ENCODE measurements at places on chromosomes 11 and 22.

GRCh38 chr11:60056349-60056969 is at the start of gene MS4A3:
Gene MS4A3 (plus strand): TSS chr11:60056665. CDS start chr11:60061161, 4,496 bp downstream.
- DNase-seq: no peak

- DNase-seq: no peak
Observed at GRCh38 chr11:77056814-77057402, 9.9 kb upstream of the CAPN5 start.

GRCh38 chr11:35892166-35892565 is 51.7 kb upstream of the LDLRAD3 start:
- no peak for DNase-seq

DNA sequence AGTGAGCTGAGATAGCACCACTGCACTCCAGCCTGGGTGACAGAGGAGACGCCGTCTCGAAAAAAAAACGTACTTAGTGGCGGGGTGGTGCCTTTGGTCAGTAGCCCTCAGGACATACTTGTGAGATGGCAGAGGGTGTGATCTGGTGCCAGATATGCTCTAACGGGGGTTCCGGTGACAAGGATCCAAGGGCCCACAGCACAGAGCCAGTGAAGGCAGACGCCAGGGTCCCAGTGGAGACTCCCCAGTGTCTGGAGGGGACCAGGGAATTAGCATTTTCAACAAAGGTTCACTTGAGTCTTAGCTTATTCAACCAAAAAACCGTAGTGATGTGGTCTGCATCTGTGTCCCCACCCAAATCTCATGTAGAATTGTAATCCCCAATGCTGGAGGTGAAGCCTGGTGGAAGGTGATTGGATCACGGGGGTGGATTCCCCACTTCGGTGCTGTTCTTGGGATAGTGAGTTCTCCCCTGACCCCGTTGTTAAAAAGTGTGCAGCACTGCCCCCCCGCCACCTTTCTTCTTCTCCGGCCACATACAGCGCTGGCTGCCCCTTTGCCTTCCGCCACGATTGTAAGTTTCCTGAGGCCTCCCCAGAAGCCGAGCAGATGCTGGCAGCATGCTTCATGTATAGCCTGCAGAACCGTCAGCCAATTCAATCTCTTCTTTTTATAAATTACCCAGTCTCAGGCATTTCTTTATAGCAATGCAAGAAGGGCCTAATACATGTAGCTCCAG is 26.6 kb upstream of the OSBPL5 start:
- no peak for DNase-seq

DNA sequence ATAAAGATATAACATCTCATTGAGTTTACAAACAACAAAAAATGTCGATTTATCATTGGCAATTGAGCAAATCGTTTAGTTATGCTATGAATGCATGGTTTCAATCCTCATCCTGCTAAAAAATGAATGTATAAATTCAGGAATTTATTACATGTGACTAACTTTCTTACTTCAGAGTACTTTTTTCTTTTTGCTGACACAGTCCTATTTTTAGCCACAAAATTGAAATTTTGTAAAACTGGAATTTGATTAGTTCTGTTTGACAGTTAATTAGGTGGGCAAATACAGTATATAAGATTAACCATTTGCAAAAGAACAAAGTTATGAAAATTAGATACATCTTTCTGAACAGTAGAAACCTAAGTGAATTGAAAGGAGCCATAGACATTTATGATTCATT is 925.0 kb upstream of the CHORDC1 start:
- no peak for DNase-seq

GRCh38 chr11:102559839-102560238 is 29.3 kb upstream of the MMP7 start:
- no peak for DNase-seq

GRCh38 chr11:69142895-69143294 is 12.8 kb upstream of the SMIM38 start:
- DNase-seq: no peak

- DNase-seq: peak; percentile 65
Observed at GRCh38 chr11:61026121-61027031, 54.9 kb downstream of the CD6 start.

GRCh38 chr11:118819334-118820024 is 28.5 kb upstream of the DDX6 start:
- DNase-seq: no peak

- no peak for DNase-seq
Observed at GRCh38 chr11:3340025-3340424, 38.9 kb downstream of the ZNF195 start.

GRCh38 chr11:93614173-93614722 is 47.2 kb upstream of the CEP295 start:
- peak; percentile 3 for DNase-seq

DNA sequence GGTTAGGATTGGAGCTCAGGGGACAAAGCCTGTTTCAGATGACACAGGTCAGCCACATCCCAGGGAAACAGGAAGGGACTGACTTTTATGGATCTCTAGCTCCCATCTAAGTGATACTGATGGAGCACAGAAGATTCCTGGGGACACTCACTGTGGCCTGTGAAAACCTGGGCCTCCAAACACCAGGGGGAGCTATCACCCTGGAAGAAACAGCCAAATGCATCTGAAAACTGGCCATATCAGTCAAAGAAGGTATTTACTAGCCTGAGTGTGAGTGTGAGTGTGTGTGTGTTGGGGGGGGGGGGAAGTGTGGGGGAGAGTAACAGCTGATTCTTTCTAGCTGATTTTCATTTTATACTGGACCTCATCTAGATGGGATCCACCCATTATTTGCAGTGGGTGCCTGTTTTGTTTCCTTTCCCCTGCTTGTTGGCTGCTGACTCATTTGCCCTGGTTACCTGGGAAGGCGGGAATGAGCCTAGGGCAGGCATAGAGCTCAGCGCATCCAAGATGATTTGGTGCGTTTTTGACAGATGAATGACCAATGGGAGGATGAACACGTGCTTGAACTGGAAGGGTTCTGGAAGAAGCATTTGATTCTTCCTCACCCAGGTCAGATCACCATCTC is 284.0 kb downstream of the KIRREL3 start:
- DNase-seq: peak; percentile 48

GRCh38 chr11:132115454-132115853 is 745.0 kb downstream of the NTM start:
- no peak for DNase-seq

DNA sequence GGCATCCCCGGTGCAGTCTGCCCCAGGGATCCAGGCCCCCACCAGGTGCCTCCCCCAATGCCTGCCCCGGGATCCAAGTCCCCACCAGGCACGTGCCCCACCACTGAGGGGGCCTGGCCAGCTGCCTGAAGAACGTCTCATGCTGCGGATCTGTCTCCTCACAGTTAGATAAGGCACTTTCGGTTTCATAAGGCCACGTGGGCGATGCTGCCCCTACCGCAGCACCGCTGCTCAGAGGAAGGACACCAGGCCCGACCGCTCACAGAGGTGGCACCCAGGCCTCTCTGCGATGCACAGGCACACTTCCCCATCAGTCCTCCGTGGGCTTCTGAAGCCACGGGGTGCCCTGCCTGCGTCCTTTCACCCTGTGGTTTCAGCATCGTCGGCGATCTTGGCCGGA is 68.1 kb upstream of the BID start:
- peak; percentile 40 for DNase-seq

DNA sequence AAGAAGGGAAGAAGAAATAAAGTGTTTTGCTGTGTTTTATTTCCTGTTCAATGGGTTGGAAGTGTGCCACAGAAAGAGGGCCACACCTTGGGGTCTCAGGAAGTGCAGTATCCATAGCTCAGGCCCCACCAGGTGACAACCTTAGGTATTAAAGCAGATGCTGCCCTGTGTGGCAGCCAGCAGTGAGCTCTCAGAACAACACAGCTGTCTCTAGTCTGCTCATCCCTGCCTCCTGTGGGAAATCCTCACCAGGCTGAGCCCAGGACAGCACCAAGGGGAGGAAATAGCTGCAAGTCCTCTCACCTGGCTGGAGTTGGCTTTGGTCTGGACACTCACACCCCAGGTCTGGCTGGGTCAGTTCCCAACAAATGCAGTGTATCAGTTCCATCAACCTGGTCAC is 25.1 kb downstream of the ARL14EP start:
- DNase-seq: no peak

DNA sequence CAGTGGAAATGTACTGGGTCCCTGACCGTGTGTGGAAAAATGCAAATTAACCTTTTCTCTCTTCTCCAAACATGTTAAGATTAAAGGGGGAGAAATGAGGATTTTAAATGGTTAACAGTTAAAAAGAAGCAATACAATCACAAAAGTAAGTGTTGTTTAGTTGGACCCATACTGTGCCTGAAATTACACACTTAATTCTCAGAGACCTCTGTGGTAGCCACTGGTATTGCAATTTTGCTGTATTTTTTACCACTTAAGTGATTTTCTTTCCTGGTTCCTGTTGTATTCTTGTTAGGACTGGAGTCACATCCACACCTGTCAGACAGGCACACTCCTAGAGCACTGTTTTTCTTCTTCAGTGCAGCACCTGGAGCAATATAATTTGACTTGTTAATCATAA is 179.6 kb upstream of the PDGFD start:
- DNase-seq: no peak

DNA sequence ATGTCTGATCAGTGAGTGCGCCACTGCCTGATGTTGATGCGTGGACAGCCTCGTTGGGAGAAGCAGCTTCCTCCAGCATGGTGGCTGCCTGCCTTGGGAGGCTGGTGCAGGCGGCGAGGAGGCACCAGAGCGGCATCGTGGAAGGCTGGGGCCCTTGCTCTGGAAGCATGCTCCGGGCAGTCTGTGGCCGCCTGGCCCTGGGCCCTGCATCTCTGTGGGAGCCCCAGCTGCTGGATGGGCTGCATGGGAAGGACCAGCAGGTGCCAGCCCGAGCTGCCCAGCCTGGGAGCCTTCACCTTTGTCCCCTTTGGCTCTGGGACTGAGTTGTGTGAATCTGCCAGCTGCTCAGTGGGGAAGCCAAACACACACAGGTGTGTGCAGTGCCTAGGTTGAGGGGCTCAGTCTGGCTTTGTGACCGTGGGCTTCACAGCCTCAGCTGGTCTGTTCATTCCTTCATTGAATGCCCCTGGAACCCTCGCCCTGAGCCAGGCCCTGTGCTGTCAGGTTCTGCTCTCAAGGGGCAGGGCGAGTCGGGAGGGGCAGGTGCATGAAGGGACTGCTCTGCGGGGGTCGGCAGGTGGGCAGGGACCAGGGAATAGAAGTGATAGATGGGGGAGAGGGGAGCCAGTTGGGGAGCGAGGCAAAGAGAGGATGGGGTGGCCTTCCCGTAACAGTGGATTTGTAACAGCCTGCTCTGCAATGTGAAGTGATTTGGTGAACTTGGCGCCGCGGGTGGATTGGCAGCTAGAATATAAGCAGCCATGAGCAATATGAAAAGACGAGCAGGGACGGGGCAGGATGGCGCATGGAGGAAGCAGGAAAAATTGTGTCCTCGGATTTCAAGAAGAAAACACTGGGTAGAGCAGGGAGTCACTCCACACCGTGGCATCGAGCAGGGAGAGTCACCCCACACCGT is 354.2 kb downstream of the TBC1D22A start:
- DNase-seq: no peak

DNA sequence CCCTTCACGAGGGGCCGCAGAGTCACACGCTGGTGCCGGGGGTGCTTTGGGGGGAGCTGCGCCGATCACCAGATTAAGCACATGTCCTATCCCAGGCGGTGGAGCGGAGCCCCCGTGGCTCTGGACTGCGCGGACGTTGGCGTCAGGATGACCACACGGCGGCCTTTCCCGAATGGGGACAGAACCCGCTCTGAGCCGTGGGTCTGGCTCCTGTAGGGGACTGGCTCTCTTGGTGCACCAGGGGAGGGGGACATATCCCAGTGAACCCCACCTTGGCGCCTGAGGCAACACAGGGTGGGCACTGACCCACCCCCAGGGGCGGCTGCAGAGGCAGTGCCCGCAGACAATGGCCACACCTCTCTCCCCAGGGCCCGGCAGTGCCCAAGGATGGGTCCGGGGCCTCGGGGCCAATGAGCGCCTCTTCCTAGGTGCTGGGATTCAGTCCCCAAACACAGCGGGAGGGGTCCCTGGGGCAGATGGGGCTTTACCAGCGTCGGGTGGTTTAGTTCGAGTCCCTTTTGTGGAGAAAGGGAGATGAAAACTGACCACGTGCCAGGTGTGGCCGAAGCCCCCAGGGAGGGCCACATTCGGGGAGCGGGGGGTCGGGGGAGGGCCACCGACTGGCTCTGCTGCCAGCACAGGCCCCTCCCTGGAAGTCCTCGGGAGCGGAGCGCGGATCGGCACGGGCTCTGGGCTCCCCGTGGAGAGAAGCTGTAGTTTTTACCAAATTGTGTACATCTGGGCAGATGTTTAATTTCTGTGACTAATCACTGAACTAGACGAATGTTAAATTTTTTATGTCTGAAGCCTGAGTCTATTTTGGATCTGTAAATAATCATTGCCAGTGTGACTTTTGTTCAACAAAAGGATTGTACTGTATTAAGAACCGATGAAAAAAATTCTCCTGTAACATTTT is 58.9 kb downstream of the GRAMD4 start:
- DNase-seq: no peak

DNA sequence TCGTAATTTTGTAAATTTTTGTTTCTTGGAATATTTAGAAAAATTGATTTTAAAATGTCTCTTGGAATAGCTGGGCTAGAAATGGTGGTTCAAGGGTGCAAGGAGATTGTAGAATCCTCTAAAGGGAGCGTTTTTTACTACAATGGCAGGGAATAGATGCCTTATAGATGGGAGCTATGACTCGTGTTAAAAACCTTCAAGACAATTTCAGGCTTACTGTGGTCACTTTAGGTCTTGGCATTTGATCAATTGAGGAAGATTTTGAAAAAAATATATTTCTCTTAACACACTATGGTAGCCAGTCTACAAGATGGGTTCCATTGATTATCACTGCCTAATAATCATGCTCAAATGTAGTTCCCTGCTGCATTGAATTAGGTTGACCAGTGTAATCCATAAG is 25.0 kb downstream of the METTL15 start:
- DNase-seq: no peak

DNA sequence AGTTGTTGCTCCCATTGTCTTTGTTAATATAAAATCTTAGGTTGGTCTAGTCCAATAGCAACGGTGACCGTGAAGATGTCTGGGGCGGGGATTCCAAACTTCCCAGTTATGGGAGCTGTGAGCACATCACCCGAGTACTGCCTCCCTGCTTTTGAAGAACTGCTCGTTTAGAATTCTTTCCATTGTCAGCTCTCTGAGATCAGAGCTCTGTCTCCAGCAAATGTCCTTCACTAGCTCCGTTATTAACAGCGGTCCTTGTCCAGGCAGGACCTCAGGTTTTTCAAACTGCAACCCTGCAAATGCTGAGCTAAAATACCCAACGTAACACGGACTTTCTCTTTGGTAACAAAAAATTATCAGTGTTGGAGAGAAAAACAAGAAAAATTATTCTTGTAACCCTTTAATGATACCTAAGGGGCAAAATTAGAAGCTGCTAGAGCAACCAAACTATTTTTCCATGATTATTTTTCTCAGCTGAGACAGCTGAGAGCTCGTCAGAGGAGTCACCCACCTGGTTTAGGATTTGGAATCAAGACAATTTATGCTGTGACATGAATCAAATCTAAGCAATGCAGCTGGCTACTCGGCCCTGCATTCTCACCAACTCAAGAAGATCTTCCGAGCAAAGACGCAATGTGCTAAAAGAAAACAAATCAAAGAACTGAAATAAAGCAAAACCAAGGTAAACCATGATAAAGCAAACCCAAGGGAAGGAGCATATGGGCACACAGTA is 15.1 kb upstream of the EFCAB6 start:
- DNase-seq: no peak

All from activated CD4-positive, alpha-beta T cell treated with anti-CD3 and anti-CD28 coated beads, Interleukin-2, amount 50 U/mL, for 16 hours (primary cell).